ENCODE measurements at places on chromosomes 16 and 17.
A peak's percentile ranks its signal among the peaks of the same experiment; 100 is the strongest.

- no peak overlapping the region for H3K4me3 ChIP-seq
- peaks cover 13% of the 10 kb centered on the region for H3K27me3 ChIP-seq
- H3K27ac ChIP-seq = no peak overlapping the region
- H3K4me1 ChIP-seq = peaks cover 5% of the 10 kb centered on the region
- DNase-seq = no peak
- no peaks in the 10 kb centered on the region for H3K36me3 ChIP-seq
Observed at GRCh38 chr17:77058016-77058415, 82.8 kb upstream of the SEC14L1 start.

- no peak overlapping the region for H3K4me3 ChIP-seq
- no peaks in the 10 kb centered on the region for H3K27me3 ChIP-seq
- DNase-seq = peak; percentile 94
- H3K27ac ChIP-seq = no peak overlapping the region
- H3K36me3 ChIP-seq = no peaks in the 10 kb centered on the region
Observed at GRCh38 chr16:31382485-31383161, 10.5 kb upstream of the ITGAD start.

GRCh38 chr16:23920899-23921298 lies 85.1 kb downstream of the PRKCB start:
- H3K4me1 ChIP-seq = no peaks in the 10 kb centered on the region
- peak; percentile 66 for DNase-seq
- H3K4me3 ChIP-seq = no peak overlapping the region
- H3K36me3 ChIP-seq = no peaks in the 10 kb centered on the region

DNA sequence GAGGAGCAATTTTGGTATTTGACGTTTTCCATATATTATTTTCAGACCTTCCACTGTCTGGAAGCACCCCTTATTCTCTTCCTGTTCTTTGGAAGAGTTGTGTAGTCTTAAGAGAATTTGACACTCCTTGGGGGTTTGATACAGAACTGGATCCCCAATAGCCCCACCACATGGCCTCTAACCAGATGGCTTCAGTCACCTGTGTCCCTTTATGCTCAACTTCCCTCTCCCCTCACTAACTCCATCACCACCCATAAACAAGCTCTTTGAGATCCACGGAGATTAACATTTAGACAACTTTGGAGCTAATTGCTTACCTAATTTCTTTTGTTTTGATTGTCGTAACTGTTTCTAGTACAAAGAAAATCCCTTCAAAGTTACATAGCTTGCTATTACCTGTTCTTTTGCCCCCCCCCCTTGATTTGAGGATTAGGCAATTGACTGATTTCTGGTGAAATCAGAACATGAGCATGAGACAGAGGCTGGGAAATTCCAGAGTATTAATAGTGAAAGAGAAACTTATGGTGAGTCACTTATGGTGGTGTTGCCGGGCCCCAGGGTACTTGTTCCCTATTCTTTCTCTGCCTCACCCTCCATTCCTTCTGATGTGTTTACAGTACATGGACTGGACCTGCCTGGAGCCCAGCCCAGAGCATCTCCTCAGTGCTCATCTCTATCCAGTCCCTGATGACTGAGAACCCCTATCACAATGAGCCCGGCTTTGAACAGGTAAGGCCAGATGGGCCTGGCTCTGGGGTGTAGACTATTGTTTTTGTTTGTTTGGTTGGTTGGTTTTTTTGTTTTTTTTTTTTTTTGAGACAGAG lies 7.5 kb downstream of the UBE2Z start:
- peaks cover 80% of the 10 kb centered on the region for H3K36me3 ChIP-seq
- no peak overlapping the region for H3K4me3 ChIP-seq
- peaks cover 16% of the 10 kb centered on the region for H3K4me1 ChIP-seq
- DNase-seq = no peak
- peak overlapping the region; percentile 32 for H3K27ac ChIP-seq
- no peaks in the 10 kb centered on the region for H3K27me3 ChIP-seq

GRCh38 chr17:67107171-67107570 lies 62.8 kb downstream of the CACNG1 start:
- no peak for DNase-seq
- no peaks in the 10 kb centered on the region for H3K4me1 ChIP-seq
- H3K4me3 ChIP-seq = no peak overlapping the region
- no peak overlapping the region for H3K27ac ChIP-seq
- H3K36me3 ChIP-seq = peaks cover 46% of the 10 kb centered on the region
